ENCODE measurements at places on chromosomes 3 and 15.

GRCh38 chr3:148705314-148705713, 7.6 kb downstream of the AGTR1 start:
- DNase-seq, result no peak

GRCh38 chr3:124574012-124574411, 156.2 kb upstream of the UMPS start:
- DNase-seq, result no peak

- DNase-seq, result no peak
Observed at GRCh38 chr15:83561661-83562060, 92.3 kb upstream of the ADAMTSL3 start.

DNA sequence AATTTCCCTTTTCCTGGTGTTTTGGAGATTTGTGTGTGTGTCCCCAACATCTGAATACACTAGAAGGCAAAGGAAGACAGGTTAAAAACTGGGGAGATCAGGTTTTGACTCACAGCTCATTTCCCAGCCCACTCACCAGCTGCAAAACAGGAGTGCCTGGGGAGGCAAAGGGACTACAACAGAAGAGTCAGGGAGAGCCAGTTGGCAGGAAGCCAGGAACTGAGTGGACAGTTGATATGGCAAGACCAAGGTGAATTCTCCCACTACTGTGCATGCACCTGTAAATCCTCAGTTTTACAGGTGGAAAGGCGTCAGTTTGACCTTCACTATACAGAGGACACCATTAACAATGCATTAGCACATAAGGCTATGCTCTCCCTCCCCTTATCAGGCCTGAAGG, 901.5 kb upstream of the SEMA6D start:
- DNase-seq, result no peak

DNA sequence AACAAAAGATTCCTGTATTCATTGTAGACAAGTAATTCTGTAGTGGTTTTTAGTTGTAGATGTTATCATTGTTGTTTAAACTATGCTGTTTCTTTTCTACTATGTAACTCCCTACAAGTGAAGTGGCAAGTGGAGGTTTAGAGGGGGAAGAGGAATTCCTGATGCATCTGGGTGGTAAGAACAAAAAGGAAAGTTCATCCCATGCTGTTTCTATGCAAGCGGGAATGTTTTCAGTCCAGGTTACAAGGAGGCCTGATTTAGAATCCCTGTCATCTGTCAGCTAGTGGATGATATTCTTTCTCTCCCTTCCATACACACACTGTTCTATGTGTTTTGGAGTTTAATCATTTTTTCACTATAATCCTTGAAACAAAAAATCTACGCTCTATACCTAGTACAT, 67.4 kb downstream of the IMPG2 start:
- DNase-seq, result no peak

DNA sequence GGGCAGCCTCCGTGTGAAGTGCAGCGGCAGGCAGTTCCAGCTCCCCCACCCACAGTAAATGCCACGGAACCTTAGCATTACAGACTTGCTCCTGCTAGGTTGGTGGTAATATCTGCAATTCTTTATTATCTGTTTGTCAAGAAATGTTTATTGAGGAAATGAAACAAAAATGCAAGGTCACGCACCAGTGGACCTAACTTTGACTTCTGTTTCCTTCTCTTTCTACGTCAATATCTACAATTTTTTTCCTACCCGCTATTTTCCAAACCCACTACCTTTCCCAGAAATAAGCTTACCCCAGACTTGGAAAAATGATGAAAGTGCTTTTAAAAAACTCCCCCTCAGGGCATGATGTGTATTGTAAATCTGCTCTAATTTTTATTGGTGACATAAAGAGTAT, 18.9 kb downstream of the ILDR1 start:
- no peak for DNase-seq

GRCh38 chr3:47318916-47319315, 36.2 kb downstream of the KLHL18 start:
- no peak for DNase-seq

- DNase-seq, result no peak
Observed at GRCh38 chr3:86949850-86950249, 41.1 kb downstream of the VGLL3 start.

- DNase-seq, result no peak
Observed at GRCh38 chr3:197775317-197775716, 15.7 kb upstream of the LRCH3 start.

DNA sequence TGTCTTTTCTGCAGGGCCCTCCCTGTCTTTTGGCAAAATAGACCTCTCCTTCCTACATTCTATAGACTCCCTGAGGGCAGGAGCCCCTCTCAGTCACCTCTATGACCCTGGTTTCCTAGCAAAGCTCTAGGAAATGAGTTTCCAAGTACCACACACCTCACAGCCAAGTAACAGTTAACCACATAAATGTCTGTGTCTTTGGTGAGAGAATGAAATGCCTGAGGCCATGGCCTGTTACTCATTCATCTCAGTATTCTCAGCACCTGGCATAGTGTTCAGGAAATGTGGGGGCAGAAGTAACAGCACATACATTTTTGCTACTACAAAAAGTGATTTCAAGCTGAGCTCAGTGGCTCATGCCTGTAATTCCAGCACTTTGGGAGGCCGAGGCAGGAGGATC, 21.0 kb downstream of the RFT1 start:
- DNase-seq, result no peak

DNA sequence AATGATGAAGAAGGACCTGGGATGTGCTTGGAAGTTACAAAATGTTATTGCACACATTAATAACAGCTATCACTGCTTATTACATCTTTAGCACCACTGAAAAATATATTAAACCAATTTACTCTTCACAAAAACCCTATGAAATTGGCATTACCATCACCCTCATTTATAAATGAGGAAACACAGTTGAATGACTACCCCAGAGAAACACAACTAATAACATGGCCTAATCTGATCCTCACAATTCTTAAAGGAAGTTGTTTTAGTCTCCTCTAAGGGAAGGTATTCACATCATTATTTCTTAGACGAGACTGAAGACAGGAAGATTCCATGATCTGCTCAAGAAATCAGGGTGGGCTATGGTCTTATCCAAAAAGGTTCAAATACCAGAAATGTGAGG, 35.9 kb downstream of the INO80 start:
- no peak for DNase-seq

- DNase-seq, result no peak
Observed at GRCh38 chr3:17466028-17466427, 276.4 kb downstream of the TBC1D5 start.

GRCh38 chr3:182400838-182401237, 392.5 kb upstream of the ATP11B start:
- DNase-seq, result no peak

DNA sequence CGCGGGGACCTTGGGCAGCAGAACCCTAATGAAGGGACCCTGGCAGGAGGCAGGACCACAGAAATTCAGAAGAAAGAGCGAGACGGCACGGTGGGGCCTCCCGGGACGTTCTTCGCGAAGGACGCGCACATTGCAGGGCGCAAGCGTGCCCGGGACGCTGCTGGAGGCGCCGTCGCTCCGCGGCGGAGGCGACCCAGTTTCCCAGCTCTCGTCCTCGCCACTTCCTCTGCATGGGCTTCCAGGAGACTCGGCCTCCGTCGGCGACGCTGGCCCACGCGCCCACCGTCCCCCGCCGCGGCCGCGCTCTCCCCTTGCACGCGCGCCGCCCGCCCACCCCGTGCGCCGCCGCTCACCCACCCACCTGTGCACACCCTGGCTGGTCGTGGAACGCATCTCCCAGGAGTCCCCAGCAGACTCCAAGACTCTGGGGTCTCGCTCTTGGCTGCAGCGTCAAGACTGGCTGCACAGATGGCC, 31.8 kb upstream of the SMAD3 start:
- DNase-seq, result no peak

- DNase-seq, result no peak
Observed at GRCh38 chr3:18036450-18036815, 294.0 kb upstream of the TBC1D5 start.

DNA sequence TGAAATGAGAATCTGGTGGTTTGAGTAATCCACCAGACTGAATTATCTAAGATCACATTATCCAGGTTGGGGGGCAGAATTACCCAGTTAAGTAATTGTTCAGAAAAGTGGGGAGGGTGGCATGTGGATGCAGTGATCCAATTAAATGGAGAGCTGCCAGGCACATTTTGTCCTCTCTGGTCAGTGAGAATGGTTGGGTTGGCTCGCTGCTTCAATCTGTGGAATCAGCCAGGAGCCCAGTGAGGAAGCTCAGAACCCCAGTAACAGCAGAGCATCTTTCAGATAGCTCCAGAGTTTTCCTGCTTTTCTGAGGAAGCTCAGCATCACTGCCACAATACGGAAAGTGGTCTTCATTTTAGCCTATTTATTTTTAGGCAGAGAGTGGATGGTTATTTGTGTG, 6.4 kb upstream of the EXOG start:
- no peak for DNase-seq

- DNase-seq, result no peak
Observed at GRCh38 chr3:129087138-129087702, 26.6 kb downstream of the GP9 start.

- no peak for DNase-seq
Observed at GRCh38 chr15:76058714-76059319, 968 bp upstream of the TMEM266 start.

GRCh38 chr3:87756616-87757015, 302.2 kb downstream of the CGGBP1 start:
- DNase-seq, result no peak

DNA sequence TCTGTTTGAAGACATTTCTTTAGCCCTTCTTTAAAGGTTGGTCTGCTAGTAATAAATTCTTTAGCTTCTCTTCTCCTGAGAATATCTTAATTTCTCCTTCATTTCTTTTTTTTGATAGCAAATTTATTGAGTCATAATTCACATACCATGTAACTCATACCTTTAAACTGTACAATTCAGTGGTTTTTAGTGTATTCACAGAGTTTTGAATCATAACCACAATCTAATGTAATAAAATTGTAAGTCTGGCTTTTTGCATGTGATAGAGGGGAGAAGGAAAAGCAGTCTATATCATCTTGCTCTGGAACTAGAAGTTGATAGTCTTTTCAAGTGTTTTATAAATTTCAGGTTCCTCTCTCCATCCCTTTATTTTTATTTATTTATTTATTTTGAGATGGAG, 81.3 kb downstream of the APBA2 start:
- DNase-seq, result no peak

- DNase-seq, result no peak
Observed at GRCh38 chr3:49170744-49171118, 667 bp upstream of the KLHDC8B start.

DNA sequence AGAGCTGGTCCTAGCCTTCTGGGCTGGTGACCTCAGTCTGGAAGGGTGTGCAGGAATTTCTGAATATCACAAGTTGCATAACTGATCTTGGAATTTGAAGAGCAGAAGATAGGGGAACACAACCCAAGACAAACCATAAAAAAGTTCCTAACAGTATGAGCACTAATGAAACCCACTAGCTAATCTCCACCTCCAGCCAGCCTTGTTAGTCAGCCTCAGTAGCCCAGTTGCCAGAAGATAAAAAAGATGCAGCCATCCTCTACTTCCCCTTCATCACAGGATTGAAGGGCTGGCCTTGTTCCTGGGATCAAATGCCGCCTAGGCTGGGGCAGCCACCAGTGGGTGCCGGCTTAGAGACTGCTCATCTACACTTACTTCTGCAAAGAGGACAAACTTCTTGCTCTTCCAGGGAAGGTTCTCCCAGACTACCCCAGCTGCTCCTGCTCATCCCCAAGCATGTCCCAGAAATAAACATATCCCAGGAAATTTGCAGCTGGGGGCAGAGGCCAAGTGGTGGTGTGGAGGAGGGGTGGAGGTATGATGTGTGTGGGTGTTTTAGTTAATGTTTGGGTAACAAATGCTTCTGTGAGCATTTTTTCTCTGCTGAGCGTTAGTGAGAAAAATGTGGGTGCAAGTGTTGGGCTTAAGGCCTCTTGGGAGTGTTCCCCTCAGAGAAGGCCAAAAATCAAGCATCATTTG, 9.2 kb upstream of the ITGA11 start:
- DNase-seq, result no peak

DNA sequence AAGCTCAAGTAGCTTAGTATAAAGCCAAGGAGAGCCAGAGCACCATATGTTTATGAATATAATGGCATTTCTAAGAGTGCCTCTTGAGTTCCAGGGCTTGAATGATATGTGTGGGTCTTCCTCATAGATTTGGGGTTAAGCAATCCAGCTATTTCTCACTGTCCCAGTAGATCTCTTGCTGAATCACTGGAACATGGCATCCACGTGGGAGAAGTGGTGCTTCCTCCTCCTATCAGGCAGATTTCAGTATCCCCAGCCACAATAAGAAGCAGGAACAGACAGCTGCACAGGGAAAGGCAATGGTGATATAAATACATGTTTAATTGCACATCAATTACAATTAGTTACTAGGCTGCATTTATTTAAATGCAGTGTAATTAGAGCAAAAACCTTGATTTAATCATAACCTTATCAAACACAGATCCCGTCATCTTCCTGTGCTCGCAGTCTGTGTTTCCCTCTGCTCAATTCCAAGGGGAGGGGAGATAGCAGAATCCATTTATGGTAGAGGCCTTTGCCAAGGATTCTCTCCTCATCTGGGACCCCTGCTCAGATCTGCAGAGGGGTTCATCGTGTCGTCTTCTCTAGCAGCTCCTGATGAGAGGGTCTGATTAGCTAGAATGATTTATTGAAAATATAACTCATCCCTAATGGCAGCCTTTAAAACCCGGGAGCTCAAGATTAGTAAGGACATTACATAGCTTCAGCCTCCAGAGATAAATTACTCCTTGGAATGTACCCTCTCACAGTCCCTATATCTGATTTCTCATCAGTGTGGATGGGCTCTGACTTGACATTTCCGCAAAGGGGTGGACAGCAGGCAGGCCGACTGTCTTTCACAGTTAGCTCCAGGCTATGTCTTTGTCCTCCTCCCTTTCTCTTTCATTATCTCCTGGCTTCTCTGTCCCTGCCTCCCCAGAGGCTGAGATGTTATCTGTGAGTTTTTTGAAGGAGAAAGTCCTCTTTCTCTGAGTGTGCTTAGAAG, 775.9 kb downstream of the AGBL1 start:
- DNase-seq, result no peak

GRCh38 chr3:63674586-63674985, 22.1 kb downstream of the SNTN start:
- DNase-seq, result no peak

GRCh38 chr3:68893600-68894239, 38.6 kb downstream of the TAFA4 start:
- no peak for DNase-seq

GRCh38 chr3:193917158-193917557, 218.8 kb upstream of the HES1 start:
- DNase-seq, result no peak

- DNase-seq, result no peak
Observed at GRCh38 chr15:43527802-43528541, 10.6 kb downstream of the MAP1A start.

GRCh38 chr15:95559875-95560394, 770.6 kb upstream of the NR2F2 start:
- no peak for DNase-seq

DNA sequence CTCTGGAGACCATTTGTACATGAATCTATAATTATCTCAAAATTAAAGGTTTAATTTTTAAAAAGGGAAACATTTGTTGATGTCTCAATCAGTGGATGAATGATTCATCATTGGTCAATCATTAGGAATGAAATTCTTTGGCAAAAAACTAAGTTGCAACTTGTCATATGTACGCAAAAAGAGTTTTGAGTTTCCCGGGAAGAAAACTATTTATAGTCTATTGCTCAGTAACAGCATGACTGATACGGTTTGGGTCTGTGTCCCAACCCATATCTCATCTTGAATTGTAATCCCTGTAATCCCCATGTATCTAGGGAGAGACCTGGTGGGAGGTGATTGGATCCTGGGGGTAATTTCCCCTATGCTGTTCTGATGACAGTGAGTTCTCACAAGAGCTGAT, 765.8 kb upstream of the ROBO1 start:
- DNase-seq, result no peak

All from hypothalamus (tissue), 51 donors.